ENCODE measurements at places on chromosomes 3 and 15. TPM values are rescaled to one million over a fixed set of nuclear protein-coding genes. Genes with fewer than 3 reads are reported as not detected.

DNA sequence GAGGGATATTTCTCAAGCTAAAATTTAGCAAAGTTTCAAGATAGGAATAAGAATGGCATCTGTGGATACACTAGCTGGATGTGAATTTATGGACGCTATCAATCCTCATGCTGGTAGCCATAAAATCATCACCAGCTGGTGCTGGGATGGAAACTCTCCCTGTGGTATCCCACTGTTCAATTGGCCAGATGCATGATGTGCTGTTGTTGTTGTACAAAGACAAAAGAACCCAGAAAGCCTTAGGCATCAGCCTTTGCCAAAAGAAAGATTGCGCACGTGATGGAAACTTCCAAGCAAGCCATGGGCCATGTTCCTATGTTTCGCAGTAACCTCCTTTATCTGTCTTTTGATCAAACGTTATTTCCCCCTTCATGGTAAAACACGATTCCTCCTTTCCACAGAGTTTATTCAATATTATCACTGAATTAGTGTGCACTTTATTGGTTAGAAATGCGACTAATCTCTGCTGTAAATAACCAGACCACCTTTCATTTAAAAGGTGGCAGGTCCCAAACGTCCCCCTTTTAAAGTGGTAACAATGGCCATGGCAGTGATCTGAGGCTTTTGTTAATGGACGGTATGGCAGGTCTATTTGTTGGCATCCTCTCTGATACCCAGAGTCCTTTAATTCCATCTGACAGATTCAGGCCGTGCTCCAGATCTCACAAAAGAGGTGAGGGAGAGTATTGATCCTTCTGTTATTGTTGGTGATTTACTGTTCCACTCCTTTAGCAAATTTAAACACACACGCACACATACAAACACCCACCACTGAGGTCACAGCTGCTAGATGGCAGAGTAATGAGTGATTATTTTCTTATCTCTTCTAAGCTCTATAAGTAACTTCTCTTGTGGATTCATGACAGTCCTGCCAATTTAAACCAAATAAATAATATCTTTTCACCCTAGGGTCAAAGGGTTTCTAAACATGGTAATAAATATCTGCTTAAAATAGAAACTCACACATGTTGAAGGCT, 291.2 kb upstream of the KCNMB2 start:
- DNase-seq, result no peak

DNA sequence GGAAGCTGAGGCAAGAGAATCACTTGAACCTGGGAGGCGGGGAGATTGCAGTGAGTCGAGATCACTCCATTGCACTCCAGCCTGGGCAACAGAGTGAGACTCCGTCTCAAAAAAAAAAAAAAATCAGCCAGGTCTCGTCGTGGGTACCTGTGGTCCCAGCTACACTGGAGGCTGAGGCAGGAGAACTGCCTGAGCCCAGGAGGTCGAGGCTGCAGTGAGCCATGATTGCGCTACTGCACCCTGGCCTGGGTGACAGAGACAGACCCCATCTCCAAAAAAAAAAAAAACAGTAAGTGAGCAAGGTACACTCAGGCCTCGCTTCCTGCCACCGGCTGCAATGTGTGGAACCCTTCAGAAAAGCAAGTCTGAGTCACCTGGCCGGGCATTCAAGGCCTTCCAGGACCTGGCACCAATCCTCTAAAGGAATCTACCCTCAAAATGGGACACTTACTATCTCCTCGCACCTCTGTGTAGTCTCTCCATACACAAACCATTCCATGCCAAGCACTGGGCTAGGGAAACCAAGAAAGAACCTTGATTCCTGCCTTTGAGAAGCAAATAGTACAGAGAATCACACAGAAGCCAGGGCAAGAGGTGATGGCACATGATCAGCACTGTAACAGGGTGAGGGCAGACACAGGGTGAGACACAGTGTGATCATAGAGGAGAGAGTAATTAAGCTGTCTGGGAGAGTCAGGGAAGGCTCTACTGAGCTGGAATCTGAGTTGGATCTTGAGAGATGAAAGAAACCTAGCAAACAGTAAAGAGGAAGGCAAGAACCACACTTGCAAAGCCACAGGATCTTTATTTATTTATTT, 9.7 kb downstream of the SCAMP2 start:
- no peak for DNase-seq

DNA sequence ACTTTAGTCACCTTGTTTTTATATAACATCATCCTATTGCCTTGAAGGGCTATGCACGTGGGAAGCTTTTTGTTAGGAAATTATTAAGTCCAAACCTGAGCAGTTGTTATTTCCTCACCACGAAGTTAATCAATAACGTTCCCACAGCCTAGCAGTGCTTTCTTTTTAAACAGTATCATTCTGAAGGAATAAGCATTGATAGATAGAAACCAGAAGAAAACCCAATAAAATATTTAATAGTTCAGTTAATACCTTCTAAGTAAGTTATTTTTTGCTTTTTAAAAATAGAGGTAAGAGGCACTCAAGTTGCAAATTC, 149.3 kb downstream of the KCNMB2 start:
- no peak for DNase-seq

DNA sequence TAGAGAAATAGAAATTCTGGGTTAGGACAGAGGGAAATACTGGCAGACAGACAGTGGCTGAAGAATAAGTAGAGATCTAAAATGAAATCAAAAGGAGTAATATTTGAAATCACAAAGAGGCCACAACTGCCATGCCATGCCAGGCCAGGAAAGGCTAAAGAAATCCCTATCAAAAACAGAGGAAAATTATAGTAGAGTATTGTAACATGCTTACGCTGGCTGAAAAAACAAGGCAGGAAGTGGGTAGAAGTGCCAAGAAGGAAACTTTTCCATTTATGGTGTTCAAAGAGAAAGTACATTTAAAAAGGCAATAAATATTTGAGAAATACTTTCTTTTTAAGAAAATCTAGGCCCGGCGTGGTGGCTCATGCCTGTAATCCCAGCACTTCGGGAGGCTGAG, 415.7 kb downstream of the PLCL2 start:
- DNase-seq, result no peak

Gene FXR1
- 242 TPM for polyA plus RNA-seq
